ENCODE measurements at places on chromosomes 1 and 21.
A peak's percentile ranks its signal among the peaks of the same experiment; 100 is the strongest.

GRCh38 chr1:61645476-61645875 lies 79.5 kb downstream of the TM2D1 start:
- no peak for DNase-seq

DNA sequence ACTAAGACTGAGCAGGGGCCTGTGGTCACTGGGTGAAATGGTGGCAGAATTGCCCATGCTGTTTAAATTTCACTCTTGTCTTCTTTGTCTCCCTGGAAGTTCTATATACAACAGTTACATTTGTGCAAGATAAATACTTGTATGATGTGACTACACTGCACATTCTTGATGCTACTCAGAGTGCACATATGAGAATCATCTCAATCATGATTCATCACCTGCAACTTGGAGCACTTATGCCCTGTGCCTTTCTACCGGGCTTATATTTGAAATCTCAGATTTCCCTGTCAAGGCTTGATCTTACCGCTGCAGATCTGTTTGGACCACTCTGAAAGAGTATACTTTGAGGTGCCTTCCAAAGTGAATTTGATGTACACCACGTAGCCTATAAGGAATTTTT lies 10.6 kb downstream of the PGM1 start:
- DNase-seq, result no peak

- no peak for DNase-seq
These were observed 29.1 kb downstream of the IL12RB2 start for GRCh38 chr1:67336783-67337182.

GRCh38 chr1:62355095-62355494 lies 35.9 kb upstream of the KANK4 start:
- no peak for DNase-seq

GRCh38 chr21:44949779-44950198 lies 10.0 kb downstream of the SLX9 start:
- peak; percentile 76 for DNase-seq

DNA sequence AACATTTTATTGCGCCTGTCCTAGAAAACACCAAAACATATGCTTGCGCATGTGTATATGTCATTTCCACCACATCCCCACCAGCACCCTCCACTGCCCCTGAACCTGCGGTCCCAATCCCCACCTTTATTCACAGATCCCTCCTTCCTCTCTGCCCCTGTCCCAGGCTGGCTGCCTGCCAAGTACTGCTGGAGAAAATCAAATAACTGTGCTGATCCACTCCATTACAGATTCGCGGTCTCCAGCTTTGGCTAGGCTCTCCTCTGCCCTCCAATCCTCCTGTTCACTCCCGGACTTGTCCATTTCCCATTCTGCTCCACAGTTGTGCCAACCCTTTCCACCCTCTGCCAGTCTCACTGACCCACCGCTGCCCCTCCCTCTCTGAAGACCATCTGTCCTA lies 59.3 kb upstream of the GJB5 start:
- DNase-seq, result no peak

DNA sequence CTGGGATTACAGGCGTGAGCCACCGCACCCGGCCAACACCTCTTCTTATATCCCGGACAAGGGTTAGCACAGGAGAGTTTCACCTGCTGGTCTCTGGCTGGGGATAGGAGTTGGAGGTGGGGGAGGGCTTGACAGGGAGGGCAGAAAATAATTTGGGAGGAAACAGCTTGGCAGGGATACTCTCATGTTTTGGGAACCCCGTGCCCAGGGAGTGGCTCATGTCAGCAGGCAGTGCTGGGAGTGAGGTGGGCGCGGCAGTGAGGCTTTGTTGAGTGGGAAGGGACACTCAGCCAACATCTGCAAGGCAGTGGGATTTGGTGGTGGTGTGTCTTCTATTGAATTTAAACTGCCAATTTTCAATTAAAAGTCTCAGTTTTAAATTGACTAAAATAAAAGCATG lies 1.1 kb upstream of the THEM5 start:
- no peak for DNase-seq

DNA sequence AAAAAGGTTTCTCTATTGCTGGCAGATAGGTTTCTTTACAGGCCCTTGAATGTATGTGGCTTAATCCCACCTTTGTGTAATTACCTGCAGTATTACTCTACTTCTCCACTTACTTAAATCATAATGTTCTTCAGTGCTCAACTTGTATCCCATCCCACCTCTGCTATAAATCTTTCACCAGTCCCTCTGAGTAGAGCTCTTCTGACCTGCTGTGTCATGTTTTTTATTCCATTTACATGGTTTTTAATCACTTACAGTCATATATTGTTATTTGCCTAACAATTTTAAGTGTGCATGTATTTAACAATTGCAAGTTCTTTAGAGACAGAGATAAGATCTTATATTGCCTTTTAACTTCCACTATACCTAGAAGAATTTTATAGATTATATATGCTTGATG lies 2.4 kb downstream of the TSEN15 start:
- DNase-seq, result no peak

- no peak for DNase-seq
These were observed 121.5 kb downstream of the CASZ1 start for GRCh38 chr1:10674700-10675609.

DNA sequence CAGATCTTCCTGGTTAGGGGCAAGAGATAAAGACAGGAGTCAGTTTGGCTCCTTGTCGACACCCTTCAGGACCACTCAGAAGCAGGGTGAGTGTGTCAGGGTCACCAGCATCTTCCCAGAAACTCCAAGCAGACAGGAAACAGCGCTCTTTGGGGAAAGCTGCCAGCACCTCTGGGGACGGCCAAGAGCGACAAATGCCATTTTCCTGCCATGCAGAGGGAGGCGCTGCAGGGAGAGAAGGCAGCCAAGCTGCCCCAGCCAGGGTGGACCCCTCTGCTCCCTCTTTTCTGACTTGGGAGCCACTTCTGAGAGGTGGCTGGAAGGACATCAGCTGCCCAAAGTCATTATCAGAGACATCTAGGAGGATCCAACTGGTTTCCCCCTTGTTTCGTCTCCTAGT lies 29.0 kb downstream of the SIM2 start:
- DNase-seq, result no peak

DNA sequence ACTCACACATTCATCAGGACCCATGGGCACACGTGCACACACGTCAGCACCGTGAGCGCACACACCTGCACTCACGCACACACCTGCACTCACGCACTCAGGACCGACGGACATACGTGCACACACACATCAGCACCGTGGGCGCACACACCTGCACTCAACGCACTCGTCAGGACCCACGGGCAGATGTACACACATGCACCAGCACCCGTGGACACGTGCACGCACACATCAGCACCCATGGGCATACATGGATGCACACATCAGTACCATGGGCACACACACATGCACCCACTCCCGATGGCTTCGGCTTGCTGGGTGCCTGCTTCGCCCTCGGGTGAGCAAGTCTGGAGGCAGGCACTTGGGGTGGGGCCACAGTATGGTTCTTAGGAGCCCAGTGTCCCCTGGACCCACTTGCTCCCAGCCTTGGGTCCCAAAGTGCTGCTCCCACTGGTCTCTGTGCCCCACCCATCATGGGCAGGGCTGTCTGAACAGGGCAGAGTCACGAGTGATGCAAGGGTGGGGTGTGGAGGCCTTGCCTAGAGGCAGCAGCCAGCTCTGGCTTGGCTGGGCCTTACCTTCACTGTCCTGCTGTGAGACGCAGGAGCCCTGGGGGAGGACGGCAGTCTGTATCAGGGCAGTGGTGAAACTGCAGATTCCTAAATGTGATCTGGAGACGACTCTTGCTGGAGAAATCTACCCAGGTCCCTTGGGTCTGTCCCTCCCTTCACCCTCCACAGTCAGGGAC lies 49.8 kb downstream of the SKI start:
- DNase-seq, result no peak

DNA sequence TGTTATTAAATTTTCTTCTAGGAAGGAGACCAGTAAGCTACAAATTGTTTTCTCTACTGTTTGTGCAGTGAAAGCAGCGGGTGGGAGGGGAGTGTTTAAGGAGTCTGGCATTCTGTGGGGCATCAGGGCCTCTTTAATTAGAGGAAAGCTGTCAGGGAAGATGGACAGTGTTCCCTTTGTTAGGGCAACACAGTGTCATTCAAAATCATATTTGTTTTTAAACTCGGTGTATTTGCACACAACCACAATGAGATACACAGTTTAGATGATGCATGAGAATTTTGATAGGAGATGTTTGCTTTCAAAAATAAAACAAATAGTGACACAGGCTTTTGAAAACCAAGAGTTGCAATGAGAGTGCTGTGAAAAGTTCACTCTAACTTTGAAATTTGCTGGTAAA lies 15.1 kb upstream of the ST6GALNAC3 start:
- no peak for DNase-seq

DNA sequence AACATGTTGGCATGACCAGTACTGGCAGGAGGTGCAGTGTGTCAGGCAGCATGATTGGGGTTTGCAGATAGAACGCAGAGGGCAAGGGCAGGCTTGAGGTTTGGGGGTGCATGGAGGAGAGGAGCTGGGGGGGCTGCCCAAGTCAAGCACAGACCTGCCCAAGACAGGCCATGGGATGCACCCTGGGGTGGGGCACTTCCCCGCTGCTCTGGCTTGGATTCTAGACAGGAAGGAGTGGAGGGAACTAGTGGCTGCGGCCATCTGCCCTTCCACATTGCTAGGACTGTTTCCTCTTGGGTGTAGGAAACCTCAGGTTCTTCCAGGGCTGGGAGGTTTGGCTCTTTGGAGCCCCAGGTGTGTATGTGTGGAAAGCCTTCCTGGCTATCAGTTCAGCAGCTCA lies 3.0 kb downstream of the PDXK start:
- no peak for DNase-seq

GRCh38 chr1:218553197-218553596 lies 208.1 kb downstream of the TGFB2 start:
- DNase-seq, result no peak

DNA sequence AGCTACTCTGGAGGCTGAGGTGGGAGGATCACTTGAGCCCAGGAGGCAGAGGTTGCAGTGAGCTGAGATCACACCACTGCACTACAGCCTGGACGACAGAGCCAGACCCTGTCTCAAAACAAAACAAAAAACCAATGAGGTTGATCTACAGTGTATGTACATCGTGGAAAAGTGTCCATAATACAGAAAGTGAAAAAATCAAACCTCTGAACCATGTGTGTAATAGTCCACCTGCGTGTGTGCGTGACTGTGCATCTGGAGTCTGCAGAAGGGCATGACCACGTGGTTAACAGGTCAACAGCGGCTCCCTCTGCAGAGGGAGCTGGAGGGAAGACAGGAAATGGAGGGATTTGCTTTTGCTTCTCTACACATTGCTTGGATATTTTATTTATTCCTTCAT lies 32.4 kb upstream of the ENO1 start:
- DNase-seq, result no peak

DNA sequence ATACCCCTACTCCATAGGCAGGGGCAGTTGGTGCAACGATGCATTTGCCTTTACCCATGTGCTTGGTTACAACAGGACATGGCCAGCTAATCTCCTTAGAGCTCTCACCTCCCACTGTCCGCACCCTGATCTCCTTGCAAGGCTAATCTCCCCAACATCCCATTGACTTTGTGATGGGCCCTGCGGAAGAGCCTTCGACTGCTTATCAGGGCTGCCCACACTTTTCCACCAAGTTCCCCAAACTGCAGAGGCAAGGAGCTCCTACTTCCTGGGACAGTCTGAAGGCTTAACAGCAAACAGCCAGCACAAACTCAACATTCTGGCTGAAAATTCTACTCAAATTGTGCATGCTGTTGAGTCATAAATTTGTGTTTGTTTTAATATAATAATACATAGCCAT lies 36.0 kb downstream of the C1orf94 start:
- DNase-seq, result no peak

GRCh38 chr21:25572861-25573310 lies 34.4 kb downstream of the MRPL39 start:
- no peak for DNase-seq

- no peak for DNase-seq
These were observed 88.8 kb upstream of the PLD5 start for GRCh38 chr1:242613266-242613815.

GRCh38 chr1:192867180-192867579 lies 58.3 kb downstream of the RGS2 start:
- no peak for DNase-seq

GRCh38 chr21:40049031-40049930 lies 182.0 kb downstream of the PCP4 start:
- no peak for DNase-seq

DNA sequence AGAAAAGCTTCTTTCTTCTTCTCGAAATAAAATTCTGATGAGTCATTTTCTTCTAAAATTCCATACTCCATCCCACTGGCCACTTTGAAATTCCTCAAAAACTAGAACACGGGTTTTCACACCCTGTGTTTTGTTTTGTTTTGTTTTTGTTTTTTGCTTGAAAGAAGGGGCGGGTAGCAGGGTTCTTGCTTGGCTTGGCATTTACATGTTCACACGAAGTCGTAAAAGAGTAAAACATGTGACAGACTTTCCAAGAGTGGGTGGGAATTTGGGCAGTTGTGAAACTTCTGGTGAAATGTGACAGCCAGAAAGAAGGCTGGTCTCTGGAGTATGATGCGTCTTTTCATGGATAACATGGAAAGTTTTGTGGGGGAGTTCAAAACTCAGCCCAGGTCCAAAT lies 47.1 kb upstream of the FMN2 start:
- no peak for DNase-seq

- no peak for DNase-seq
These were observed 120.3 kb downstream of the ATG4C start for GRCh38 chr1:62903982-62904855.
